ENCODE measurements at places on chromosomes 2 and 18. TPM values are rescaled to one million over a fixed set of nuclear protein-coding genes. Genes with fewer than 3 reads are reported as not detected.
A peak's percentile ranks its signal among the peaks of the same experiment; 100 is the strongest.

Gene DSG2
- total RNA-seq = 26.4 TPM

Gene TGFA
- 32.2 TPM for total RNA-seq

Gene MFSD2B
- total RNA-seq = 0.72 TPM

Gene CLEC4F
- not detected for total RNA-seq

Gene TSGA10
- total RNA-seq = 3.0 TPM

Gene NDC80
- total RNA-seq = 43.0 TPM

Gene VRK2
- 0.10 TPM for total RNA-seq

Gene CYP1B1
- 29.9 TPM for total RNA-seq

DNA sequence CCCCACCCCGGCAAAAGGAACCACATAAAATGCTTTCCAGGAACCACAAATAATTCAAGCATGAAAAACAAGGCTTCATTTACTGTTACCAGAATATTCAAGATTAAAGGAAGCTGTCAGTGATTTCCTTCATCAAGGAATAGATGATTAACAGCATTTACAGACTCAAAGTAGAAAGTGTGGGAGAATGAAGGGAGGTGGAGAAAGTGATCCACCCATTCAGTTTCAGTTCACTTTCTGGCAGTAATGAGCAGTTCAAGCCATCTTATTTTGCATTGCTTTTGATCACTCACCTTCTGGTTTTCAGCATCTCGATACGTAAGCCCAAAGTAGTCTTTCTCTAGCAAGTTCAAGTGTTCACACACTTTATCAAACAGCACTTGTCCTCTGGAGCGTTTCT is 99.0 kb downstream of the EPB41L3 start:
- no peak for DNase-seq

GRCh38 chr2:48482313-48482712 is 47.6 kb upstream of the STON1 start:
- DNase-seq = no peak

GRCh38 chr18:33733376-33733775 is 155.4 kb downstream of the ASXL3 start:
- DNase-seq = no peak

GRCh38 chr2:200378652-200379290 is 72.3 kb downstream of the SPATS2L start:
- DNase-seq = peak; percentile 17

DNA sequence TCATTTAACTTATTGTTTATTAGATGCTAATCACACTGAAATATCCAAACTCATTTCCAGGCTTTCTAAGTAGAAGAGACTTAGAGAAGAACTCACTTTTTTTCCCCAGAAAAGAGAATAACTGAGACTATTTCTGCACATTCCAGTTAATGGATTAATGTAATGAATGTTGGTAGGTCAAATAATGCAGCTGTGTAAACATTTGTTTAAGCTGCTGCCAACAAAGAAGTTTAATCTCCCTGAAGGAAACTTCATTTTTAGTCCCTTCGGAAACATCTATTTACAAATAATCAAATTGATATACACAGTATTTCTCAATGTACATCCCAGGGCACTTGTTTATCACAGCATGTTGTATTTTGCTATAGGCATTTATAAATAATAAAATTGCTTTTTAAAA is 126.9 kb downstream of the KCNS3 start:
- DNase-seq = no peak

DNA sequence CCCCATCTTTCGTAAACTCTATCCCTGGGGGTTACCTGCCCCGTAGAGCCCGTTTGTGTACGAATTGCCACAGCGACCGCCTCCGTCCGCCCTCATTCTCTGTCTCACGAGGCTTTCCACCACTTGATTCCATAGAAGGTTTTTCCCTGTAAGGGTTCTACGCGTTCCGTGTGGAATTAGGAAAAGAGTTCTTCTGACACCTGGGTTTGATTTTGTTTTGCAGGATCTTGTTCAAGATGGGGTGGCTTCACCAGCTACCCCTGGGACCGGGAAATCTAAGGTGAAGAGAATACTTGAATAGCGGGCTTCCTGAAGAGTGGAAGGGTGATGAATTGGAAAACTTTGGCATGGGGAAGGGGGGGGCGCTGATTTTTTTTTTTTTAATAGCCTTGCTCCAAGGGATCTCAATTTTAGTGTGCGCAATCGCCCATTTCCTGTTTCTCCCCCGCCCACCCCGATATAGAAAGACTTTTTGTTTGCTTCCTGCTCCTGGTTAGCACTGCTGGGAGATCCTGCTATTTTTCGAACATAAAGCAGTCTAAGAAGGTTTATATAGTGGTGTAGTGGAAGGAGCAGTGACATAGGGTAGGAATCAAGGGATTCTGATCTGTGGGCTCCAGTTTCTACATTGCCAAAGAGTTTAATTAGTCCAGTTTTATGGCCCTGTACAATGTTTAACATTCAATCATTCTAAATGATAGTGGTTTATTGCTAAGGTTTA is 564 bp downstream of the GCC2 start:
- DNase-seq = no peak

DNA sequence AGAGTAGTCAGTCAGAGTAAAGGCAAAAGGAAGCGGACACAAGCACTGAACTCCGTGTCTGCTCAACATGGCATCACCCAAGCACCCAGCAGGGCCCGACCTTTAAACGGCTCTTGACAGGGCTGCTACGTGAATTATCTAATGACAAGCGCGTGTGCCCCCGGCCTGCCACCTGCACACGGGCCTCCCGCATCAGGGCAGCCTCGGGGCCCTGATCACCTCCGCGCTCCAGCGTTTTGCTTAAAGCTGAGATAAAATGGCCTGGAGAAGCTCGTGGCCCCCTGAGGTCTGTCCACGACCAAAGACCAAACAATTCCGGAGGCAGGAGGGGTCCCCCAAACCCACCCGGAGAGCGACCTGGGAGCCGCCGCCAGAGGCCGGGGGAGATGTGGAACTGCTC is 376 bp downstream of the NDUFA10 start:
- DNase-seq = no peak

DNA sequence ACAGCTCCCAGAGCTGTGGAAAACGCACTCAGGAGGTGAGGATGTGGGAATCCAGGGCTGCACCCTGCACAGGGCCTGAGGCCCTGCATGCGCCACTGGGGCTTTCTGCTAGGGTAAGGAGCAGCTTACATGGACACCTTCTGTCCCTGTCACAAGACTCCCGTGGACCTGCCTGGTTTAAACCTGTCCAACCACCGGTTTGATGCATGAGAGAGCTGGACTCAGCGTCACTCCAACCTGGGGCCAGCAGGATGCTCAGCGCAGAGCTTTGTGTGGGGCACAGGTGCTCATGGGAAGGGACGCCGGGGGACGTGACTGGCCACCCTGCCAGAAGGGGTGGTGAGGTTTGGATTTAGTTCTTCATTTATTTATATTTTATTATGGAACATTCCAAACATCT is 24.2 kb downstream of the SNORC start:
- DNase-seq = no peak

- peak; percentile 7 for DNase-seq
Observed at GRCh38 chr18:41809652-41810051, 145.4 kb upstream of the PIK3C3 start.

DNA sequence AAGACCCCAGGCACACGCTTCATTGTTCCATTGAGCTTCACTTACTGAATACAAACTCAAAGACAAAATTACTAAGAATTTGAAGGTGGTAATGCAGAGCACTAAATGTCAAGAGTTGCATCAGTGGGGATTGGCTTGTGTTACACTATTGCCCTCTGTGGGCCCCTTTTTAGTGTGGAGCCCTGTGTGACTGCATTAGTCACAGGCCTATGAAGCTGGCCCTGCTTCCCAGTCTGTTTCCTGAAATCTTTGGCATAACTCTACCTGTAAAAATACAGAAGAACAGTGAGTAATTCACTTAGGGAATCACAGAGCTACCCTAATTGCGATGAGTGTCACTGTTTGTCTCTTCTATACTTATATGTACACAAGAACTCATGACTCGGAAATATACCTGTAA is 40.0 kb upstream of the STPG4 start:
- DNase-seq = no peak

DNA sequence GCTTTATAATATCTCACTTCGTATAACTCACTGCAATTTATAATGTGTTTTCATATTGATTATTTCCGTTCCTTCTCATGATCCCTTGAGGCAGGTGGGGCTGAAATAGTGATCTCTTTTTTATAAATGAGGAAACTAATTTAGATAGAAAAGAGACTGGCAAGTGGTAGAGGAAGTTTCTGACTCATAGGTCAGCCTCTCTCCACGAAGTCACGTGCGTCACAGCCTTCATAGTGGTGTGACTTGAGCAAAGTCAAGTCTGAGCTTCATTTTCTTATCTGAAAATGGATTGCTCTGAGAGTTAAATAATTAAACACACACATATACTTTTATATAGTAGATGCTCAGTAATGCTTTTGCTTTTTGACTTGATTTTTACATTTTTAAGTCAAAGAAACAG is 19.9 kb downstream of the ABCG5 start:
- DNase-seq = peak; percentile 26

DNA sequence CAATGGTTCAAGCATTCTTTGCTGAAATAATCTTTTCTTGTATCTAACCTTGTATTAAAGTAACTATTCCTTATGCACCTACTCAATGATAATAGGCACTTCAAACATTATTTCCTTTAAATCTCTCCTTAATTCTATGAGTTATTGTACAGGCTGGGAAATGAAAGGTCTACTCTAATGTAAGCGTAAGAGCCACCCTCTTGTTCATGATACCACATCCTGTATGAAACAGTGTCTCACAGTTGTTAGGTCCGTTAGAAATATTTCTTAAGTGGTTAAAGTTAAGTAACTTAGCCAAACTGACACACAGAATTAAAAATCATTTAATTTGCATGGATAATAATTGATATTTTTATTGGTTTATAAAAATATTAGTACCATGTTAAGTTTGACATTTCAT is 162.5 kb upstream of the RPRM start:
- no peak for DNase-seq

- DNase-seq = no peak
Observed at GRCh38 chr2:187224989-187225388, 223.1 kb downstream of the CALCRL start.

- DNase-seq = no peak
Observed at GRCh38 chr2:209512971-209513370, 89.1 kb downstream of the MAP2 start.

- peak; percentile 29 for DNase-seq
Observed at GRCh38 chr18:21682371-21683051, 22.1 kb downstream of the ABHD3 start.

- DNase-seq = no peak
Observed at GRCh38 chr2:10079870-10080535, at the start of gene CYS1. Gene CYS1 (minus strand): TSS chr2:10080411. CDS start chr2:10080223, 188 bp downstream.

DNA sequence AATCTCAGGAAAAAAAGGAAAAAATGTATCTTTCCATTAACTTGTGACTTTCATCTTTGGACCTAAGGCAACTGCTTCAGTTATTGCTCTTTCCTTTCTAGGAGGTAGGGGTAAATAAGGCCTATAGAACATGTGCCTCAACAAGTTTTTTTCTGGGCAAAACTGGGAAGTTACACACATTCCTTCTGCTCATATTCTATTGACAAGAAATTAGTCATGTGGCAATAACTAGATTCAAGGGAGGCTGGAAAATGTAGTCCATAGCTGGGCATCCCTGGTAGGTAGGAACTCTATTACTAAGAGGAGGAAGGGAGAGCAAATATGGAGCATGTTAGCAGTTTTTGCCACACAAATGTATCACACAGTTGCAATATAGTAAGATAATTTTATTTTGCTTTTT is 37.7 kb upstream of the NEMP2 start:
- DNase-seq = no peak

DNA sequence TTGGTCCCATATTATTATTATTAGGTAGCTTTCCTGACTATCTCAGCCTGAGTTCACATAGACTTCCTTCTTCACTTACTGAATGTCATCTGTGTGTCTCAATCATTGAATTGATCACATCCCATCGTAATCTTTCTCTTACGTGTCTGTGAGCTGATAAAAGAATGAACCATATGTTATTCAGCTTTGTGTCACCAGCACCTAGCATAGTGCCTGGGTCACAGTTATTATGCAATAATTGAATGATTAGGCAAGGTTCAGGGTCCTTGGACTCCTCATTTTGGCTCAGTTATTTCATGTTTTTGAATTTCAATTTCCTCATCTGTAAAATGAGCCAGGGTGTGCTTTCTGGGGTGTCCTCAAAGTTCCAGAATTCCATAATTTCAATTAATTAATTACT is 107.2 kb downstream of the ZEB2 start:
- no peak for DNase-seq

DNA sequence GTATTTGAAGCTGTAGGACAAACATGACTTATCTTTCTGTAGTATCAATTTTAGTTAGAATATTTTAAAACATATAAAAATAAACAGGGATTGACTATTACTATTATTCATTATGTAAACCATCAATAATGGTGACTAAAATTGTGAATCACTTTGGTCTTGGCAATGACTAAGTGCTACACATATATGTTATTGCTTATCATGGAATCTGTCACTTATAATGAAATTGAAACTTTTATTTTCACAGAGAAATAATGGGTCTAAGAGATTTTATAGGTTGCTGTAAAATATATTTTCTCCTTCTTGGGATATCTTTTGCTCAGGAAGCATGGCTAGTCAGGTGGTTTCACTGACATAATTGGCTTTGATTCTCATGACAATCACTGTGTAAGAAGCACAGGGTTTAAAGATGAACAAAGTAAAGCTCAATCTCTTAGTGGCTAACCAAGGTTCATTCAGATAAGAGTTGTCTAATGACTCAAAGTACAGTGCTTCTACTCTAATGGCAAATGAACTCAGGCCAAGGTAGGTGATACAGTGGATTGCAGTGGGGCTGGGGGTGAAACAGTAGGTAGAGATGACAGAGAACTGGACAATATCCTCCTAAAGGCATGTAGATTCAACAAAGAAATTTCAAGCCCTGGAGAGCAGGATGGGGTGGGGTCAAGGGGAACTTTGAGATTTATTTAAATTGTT is 98.6 kb upstream of the FANCL start:
- DNase-seq = no peak

DNA sequence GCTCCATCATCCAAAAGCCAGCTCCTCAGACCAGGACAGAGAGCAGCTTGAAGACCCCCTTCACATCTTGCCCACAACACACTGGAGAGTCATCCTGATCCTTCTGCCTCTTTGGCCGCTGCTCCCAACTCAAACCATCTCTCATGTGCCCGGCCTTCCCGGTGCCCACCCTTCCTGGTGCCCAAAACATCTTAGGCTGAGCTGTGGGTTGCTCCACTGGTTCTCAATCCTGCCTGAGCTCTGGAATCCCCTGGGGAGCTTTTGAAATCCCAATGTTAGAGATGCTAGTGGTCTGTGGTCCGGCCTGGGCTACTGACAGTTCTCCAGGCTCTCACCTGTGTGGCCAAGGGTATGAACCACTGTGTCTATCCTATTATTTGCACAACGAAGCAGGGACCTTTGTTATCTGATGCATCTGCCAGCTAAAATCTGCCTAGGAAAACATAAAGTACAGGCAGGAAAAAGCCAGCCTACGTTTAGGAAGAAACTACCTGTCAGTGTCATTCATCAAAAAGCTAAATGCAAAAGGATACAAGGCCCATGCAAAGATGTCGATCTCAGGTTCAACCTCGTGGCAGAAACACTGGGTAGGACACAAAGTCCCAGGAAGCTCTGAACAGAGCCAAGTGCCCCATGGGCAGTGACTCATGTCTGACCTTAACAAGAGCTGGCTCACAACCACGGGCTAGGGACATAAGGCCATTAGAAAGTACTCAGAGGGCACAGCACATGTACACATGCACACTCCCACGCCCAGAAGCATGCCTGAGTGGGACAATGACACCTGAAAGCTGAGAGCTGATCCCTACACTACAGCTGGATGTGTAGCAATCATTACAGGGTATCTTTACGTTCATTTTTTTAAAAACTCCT is 30.8 kb downstream of the TBC1D8 start:
- DNase-seq = peak; percentile 73

GRCh38 chr2:203105996-203106395 is 91.3 kb downstream of the NBEAL1 start:
- DNase-seq = no peak

GRCh38 chr2:196260546-196260945 is 89.2 kb upstream of the STK17B start:
- DNase-seq = no peak
